ENCODE measurements at places on chromosomes 7 and 10.
A peak's percentile ranks its signal among the peaks of the same experiment; 100 is the strongest.

- no peak for DNase-seq
Observed at GRCh38 chr7:81562581-81562980, 207.3 kb downstream of the HGF start.

- peak; percentile 19 for DNase-seq
Observed at GRCh38 chr10:55024713-55025112, 223.7 kb upstream of the PCDH15 start.

DNA sequence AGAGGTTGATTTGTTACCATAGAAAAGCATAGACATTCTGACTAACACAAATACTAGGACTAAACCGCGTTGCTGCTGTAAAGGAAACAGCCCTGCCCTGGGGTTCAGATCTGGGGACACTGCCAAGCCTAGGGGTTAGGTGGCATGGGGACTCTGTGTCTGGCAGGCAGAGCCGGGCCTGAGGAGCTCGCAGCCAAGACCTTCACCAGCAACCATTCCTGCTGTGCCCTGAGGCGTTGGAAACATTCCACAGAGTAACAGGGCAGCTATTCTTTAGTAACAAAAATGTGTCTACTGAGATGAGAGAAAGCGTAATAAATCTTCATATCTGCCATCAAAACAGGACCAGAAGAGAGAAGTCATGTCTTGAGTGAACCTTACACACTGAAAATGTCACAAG is 280.5 kb downstream of the POM121L12 start:
- DNase-seq = peak; percentile 44

- no peak for DNase-seq
Observed at GRCh38 chr7:130641497-130641896, 27.1 kb downstream of the COPG2 start.

- no peak for DNase-seq
Observed at GRCh38 chr10:131775433-131775832, 125.4 kb upstream of the PPP2R2D start.

GRCh38 chr10:68471586-68472408 is at the start of gene DNA2:
Gene DNA2, minus strand, starts transcription at chr10:68471973. Its CDS starts 109 bp downstream, at chr10:68471864.
- peak; percentile 82 for DNase-seq

GRCh38 chr7:120837599-120837998 is 20.3 kb downstream of the TSPAN12 start:
- DNase-seq = no peak

DNA sequence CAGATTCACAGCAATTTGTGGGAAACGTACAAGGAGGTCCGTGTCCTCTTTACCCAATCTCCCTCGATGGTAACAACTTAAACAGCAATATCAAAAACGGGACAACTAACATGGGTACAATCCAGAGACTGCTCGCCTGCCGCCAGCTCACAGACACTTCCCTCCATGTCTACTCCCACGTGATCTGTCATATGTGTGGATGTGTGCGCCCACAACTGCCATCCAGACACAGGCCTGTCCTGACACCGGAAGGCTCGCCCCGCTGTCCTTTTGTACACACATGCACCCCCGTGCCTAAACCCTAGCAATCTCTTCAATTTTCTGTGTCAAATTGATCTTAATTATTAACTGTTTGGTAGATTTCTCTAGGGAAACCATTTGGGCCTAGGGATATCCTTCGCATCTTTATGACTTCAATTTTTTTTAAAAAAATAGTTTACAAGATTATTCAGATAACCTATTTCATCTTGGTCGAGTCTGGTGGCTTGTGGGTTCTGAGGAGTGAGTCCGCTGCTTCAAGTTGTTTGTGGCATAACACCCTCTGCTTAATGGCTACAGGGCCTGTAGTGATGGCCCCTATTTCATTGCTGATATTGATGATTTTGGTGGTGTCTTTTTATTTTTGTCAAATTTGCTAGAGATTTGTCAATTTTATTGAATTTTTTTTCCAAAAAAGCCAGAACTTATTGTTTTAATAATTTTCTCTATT is 260.6 kb downstream of the MAD1L1 start:
- DNase-seq = no peak

DNA sequence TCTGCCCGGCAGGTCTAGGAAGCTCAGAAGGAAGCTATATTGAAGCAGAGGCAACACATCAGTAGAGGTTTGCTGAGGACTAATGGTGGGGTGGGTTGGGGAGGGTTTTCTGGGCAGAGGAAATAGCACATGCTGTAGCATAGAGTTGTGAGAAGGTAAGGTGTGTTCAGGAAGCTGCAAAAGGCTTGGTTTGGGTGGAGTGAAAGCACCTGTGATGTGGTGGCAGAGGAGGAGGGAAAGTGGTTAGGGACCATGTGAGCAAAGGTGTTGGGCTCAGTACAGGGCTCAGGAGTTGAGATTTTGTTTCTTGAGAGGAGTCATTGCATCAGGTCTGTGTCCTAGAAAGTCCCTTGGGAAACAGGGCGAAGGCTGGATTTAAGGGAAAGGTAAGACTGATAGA is 294.6 kb downstream of the SORCS3 start:
- DNase-seq = no peak

DNA sequence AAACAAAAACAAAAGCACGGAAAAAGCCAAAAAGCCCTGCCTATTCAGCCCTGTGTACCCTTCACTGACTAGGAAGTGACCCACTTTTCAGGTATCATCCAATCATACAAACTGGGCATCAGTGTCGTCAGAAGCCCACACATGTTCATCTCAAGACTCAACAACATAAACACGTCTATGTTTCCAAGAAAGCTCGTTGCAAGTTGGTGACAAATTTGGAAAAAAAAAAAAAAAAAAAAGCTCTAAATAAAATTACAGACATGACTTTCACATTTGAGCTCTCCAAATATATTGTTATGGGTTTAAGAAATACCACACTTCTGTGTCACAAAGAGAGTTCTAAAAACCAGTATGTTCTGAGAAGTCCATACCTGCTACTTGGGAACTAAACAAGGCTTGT is 204.7 kb upstream of the KLF14 start:
- DNase-seq = no peak

- DNase-seq = no peak
Observed at GRCh38 chr7:129146237-129146979, 1.9 kb downstream of the TSPAN33 start.

- DNase-seq = no peak
Observed at GRCh38 chr7:106927536-106927935, 62.5 kb downstream of the PIK3CG start.

DNA sequence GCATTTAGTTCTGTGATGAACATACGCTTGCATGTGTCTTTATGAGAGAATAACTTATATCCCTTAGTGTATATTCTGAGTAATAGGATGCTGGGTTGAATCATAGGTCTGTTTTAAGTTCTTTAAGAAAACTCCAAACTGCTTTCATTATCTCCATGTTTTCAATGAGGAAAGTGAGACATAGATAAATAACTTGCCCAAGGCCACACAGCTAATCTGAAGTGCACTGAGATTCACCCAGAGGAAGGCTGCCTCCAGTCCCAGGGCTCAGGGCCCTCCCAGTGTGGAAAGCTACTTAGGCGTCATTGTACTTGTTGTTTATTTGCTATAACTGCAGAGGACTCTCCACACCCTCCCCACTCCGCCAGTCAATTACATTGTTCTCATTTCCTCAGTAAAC is 126.7 kb downstream of the INHBA start:
- no peak for DNase-seq

- DNase-seq = no peak
Observed at GRCh38 chr7:92665926-92666325, 75.7 kb upstream of the FAM133B start.

GRCh38 chr10:84994722-84995121 is 666.3 kb downstream of the CCSER2 start:
- DNase-seq = no peak

DNA sequence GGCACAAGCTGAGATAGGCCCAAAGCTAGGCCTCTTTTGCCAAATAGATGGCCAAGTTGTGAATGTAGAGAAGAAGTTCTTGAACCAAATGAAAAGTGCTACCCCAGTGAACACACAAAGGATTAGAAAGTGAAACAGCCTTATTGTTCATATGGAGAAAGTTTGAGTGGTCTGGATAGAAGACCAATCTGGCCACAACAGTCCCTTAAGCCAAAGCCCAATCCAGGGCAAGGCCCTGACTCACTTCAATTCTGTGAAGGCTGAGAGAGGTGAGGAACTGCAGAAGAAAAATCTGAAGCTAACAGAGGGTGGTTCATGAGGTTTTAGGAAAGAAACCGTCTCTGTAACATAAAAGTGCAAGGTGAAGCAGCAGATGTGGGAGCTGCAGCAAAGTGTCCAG is 18.7 kb upstream of the ATP6V0A4 start:
- DNase-seq = no peak

DNA sequence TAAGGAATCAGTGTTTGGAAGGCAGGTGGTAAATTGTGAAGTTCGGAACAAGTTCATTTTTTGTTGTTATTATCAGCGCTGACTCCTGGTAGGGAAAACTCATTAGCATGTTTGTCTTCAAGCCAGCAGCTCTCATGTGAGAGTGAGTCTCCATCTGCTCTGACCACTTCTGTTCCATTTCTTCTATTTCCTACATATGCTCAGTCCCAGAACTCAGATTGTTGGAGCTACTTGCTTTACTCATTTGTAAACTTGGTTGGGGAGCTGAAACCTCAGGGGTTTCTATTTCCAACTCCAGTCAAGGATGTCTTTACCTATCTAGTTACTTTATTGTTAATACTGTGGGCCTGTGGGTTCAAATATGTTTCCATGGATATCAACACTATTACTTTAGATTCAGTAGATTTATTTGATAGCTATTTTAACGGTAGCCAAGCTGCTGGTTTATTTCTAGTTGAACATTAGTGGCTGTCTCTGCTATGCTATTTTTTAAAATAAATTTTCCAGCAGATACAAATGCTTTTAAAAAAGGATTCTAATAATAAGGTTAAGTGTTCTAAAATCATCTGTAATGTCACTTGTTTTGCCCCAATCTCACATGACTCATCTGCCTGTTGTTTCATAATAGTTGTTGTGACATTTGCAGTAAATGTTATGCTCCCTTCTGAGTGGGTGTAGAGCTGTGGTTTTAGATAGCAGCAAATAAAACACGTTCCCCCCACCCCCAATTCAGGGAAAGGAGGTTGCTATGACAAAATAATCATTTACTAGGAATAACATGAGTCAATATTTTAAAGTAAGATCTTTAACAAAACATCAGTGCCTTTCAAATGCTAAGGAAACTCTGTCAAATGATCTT is 143.3 kb downstream of the HDAC9 start:
- DNase-seq = no peak

DNA sequence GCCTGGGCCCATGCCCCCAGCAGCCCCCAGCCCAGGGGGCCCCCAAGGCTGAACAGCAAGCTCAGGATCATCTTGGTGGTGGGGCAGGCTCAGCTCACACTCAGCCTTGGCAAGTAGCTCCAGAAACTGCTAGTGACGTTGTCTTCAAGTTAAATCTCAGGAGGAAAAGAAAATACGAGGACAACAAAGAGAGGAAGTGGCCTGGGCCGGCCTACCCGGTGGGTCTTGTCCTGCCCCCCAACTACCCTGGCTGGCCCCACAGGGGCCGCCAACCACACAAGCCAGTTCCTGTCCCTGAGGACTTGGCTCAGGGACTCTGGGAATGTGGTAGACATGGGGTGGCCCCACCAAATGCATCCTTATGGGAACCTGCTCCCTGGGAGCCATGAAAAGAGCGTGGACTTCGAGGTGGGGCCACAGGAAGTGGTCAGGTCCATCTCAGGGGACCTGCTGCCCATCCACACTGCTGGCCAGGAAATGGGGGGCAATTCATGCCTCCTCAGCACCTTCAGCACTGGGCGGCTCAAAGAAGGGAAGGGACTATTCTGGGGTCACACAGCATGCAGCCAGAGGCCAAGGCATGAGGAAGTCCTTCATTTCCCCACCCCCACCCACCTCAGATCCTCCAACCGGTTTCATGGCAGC is at the start of gene MMRN2:
Gene MMRN2, minus strand, starts transcription at position 145 of the 645 bp plus-strand sequence. Its CDS starts 74 bp downstream, at position 71.
- DNase-seq = no peak

DNA sequence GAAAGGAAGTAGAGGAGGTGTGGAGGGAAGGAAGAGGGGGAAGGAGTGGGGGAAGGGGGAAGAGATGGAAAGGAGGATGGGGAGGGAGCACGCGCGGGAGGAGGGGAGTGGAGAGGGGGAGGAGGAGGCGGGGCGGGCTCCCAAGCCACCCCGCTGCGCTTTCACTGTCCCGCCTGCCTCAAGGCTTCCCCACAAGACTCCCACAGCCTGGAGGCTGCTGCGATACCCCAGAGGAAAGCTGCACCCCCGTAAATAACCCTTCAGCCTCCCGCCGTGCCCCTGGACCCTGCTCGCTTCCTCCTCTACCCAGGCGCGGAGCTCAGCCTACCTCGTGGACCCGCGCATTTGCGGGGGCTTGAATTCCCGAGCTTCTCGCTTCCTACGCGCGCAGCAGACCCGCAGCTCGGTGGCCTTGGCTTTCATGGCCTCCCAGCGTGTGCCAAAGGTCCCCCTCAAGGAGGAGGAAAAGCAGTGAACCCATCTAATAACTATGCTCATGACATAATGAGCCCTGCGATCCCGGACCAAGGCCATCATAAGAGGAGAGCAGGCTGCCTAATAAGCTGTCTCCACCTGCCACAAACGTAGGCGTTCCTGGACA is at the start of gene C10orf67:
Gene C10orf67, minus strand, starts transcription at position 557 of the 601 bp plus-strand sequence. Its CDS starts 23 bp downstream, at position 534.
- DNase-seq = peak; percentile 29

DNA sequence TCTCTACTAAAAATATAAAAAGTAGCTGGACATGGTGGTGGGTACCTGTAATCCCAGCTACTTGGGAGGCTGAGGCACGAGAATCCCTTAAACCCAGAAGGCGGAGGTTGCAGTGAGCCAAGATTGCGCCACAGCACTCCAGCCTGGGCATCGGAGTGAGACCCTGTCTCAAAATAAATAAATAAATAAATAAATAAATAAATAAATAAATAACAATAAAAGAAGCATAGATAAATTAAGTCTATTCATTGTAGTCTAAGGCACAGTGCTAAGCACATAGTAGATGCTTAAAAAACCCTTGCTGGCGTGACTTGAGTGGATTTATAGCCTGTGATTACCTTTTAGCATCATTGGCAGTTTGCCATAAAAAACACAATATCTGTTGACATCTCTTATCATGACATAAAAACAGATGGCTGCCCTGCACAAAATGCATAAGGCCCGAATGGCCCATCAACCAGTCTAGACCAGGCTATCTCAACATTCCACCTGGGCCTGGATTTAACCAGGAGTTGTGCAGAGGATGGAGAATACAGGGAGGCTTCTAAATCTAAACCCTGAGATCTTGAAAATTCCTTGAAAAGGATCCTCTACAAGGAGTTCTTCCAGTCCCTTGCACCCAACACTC is 94.9 kb downstream of the PRLHR start:
- DNase-seq = no peak

DNA sequence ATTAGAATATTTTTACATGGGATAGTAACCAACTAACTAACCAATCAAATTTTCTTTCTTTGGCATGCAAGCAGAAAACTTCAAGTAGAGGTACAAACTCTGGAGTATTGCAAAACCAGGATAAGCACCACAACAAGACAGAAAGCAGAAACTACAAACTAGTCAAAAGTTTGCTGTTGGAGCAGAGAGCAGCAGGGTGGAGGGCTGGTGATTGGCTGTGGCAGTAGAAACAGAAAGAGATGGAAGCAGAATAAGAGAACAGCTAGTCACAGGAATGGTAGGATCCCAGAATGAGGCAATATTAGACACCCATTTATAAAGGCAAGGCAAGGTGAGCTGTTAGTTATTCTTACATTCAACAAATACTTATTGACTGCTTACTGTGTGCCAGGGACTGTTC is 6.8 kb upstream of the MACC1 start:
- DNase-seq = no peak
